NCI-H460 (cell line): ENCODE measurements at places on chromosomes 4 and X.

DNA sequence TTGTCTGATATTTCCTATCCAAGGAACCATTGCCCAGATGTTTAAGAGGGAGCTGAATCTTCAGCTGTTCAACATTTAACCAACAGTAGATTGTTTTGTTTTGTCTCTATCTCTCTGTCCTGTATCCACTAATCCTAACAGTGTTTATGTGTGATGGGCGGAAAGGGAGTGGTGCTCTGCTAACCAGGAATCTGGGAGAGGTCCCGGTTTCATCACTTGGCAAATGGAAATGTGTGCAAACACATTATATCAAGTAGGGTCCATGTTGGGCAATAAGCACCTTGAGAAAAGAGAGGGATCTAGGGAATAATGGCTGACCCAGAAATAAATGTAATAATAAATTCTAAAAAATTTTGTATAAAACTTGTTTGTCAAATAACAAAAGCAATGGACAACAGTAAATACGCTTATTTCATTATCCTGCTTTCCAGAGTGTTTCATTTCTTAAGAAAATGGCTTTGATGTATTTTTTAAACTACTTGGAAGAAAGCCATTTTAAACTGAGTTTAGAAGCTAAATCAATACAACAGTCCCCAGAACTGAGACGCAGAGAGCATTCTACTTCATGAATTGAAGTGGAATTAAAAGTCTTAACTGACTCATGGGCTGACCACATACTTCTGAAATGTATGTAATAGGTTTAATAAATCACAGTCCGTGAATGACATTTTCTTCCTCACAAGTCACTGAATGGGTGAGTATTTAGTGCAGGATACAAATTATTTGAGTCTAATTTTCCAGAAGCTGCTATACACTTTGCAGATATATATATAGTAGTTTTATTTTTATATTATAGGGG is 55.8 kb downstream of the EMCN start:
- DNase-seq = peak; percentile 37

DNA sequence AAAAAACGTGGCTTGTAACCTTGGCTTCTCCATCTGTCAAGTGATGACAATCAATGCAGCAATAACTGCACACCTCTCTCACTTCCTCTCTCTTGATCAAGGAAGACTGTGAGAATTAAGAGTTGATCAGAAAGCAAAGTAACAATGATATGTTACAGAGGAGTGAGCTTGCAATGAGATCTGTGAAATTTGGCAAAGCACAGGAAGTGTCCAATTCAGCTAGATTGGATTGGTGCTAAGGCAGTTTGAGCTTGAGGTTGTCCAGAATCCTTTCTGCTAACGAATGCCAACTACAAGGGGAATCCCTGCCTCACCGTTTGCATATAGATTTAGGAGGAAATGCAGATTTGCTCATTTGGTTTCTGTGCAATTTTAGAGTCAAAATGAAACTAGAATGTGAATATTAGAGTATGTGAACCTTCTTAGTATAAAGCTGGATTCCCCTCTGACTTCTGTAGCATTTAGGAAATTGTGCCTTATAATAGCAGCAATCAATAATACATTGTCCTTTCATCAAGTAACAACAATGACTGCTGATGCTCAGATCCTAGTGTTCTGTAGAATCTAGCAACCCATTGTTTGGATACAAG is 346.4 kb downstream of the PTTG2 start:
- no peak for DNase-seq

DNA sequence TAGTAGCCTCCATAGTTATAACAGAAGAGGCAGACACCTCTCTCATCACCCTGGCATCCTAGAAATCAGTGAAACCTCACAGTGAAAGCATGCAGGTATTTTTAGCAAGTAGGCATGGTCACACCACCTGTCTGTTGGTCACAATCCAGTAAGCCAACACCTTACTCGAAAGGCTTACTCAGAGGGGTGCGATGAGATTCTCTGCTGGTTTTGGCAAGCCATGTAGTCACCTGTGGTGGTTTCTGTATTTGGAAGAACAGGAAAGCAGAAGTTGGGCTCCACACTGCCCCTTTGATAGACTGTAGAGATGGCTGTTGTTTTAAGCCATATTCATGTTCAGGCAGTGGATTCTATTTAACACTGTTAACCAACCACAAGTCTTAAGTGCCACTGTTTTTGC is 134.7 kb downstream of the DCLK2 start:
- DNase-seq = no peak

GRCh38 chr4:181319629-181320028 is 923.6 kb upstream of the TENM3 start:
- no peak for DNase-seq

GRCh38 chrX:69104756-69105434 is 60.4 kb downstream of the PJA1 start:
- DNase-seq = no peak

- DNase-seq = no peak
Observed at GRCh38 chr4:13032936-13033335, 451.2 kb downstream of the RAB28 start.

DNA sequence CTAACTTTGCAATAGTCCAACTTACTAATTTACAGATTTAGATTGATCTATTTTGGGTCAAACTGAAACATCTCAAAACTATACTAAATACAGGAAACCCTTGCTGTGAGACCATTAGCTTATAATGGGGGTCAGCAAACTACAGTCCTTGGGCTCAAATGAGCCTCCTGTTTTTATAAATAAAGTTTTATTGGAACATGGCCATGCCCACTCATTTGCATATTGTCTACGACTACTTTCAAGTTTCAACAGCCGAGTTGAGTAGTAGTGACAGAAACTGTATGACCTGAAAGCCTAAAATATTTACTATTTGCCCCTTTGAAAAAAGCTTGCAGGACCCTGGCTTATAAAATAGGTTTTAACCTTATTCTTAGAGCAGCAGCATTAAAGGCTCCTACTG is 92.4 kb downstream of the C4orf51 start:
- DNase-seq = no peak

DNA sequence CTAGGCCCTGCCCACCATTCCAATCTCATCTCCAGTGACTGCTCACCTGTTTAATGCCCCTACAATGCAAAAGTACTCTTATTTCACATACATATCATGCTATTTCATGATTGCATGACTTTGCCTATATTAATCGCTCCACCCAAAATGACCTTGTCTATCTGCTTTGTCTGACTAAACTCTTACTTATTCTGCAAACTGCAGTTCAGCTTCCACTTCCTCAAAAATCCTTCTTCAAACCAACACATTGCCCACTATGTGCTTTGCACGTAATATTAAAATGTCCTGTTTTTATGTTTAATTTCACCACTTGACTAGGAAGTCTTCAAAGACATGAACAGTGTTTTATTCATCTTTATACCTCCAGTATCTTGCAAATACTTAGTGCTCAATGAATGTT is 229.6 kb downstream of the OPHN1 start:
- DNase-seq = no peak

DNA sequence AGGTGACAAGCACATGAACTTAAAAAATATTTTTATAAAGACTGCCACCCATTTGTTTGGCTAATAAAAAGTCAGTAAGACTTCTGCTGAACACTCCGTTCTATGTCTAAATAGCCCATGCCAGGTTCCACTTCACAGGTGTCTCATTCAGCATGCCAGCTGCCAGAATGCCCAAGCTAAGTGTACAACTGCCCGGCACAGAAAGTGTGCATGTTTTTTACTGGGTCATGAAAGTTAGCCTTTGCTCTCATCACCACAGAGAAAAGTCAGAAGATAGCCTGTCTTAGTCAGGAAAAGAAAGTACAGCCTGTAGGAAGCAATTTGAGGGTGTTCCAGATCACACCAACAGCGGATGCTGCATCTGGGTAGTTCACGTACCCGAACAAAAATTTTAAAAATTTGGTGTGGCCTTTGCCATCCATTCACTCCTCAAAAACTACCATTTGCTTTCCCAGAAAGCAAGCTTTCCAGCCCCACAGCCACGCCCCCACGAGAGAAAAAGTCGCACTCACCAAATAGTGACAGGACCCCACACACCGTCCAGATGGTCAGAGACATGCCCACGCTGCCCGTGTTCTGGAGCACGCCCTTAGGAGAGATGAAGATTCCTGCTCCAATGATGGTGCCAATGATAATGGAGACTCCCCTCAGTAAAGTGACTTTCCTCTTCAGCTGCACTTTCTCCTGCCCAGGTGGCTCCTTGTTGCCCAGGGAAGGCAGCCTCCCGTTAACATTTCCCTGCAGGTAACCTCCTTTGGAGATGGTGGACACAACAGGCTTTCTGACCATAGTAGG is 671 bp downstream of the SLC7A11 start:
- DNase-seq = no peak

DNA sequence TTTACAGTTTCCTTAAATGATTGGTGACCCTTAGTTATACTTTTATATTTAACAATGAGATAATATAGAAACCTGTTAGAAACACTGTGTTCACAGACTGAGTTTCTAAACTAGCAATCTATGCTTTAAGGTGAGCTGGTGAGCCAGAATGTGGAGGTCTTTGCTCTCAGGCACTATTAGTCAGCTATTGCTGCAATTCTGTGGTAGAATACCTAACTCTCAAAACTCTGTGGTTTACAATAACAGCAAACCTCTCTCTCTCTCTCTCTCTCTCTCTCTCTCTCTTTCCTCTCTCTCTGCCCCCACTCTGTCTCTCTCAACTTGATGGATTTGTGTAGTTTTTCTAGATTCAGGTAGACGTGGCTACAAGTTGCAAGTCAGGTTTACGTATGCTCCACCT is 17.6 kb upstream of the LCORL start:
- DNase-seq = no peak

DNA sequence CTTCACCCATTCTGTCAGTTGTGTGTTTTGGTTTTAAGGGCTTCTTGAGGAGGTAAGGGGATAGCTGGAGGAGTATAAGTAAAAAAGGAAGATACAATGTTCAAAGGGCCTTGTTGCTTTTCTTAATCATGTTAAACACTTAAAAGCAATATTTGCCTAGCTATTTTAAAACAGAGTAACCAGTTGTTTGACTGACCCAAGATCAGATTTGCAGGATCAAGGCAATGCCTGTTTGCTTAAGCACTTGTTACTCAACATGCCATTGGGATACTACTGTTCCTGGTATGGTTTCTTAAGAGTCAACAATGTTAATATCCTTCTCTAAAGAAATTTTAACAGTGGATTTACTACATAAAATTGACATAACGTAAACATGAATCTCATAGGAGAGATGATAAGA is 2.6 kb downstream of the DCLK2 start:
- DNase-seq = no peak

DNA sequence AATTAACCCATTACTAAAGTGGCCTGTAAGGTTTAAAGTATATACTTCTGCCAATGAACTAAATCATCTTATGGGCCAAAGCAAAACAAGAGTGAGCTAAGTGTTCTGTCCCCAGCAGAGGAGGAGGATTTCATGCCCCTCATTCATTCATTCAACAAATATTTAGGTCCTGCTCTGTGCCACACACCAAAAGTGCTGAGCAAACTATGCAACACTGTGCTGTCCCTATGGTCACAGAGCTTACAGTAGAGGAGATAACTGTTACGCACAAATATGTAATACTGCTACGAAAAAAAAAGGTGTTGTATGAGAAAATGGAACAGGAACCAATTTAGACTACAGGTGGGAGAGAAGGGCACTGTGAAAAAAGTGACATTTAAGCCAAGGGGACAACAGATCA is 1.7 kb downstream of the SH3KBP1 start:
- DNase-seq = no peak

DNA sequence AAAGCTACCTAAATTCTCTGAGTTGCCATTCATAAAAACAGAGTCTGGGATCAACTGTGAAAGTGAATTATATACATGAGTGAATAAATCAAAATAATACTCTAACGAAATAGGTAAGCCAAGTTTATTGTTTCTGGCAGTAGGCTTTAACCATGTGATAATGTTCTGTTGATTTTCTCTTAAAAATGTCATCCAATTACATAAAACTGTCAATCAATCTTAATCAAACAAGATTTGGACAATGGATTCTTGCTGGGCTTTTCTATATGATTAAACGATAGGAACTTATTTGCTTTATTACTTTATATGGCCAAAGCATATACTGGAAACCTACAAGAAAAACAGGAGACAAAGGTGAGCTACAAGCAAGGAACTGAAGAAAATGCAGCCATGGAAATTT is 148.8 kb downstream of the INPP4B start:
- DNase-seq = no peak

GRCh38 chr4:174933083-174933482 is 14.9 kb downstream of the ADAM29 start:
- DNase-seq = no peak

- no peak for DNase-seq
Observed at GRCh38 chr4:40247350-40247749, 50.5 kb downstream of the RHOH start.

DNA sequence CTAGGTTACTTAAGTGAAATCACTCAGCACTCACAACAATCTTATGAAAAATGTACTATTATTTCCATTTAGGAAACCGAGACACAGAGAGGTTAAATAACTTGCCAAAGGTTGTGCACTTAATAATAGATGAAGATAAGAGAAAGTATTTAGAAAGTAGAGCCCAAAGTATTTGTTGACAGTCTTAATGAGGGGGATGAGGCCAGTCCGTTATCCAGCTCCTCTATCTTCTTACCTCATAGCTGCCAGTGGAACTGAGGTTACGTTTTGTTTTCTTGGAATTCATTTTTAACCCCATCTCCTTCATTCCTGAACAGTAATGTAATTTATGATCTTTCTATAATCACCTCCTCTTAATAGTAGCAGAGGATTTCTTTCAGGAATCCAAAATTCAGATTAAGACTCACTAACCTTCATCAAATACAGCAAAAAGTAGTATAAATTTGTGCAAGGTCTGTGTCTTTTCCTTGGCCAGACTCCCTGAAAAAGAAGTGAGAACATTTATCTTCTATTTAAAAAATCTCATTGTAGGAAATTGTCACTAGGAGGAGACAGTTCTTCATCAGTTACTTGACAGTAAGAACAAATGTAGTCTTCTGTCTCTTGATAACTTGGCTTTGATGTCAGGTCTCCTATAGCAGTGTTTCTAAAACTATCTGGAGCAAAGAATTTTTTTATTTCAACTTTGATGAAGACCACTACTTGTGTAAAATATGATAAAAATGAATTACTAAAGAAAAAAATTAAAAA is 35.5 kb downstream of the F8 start:
- peak; percentile 12 for DNase-seq
